OCI-LY7 (cell line): ENCODE measurements at places on chromosomes 16 and 17.

DNA sequence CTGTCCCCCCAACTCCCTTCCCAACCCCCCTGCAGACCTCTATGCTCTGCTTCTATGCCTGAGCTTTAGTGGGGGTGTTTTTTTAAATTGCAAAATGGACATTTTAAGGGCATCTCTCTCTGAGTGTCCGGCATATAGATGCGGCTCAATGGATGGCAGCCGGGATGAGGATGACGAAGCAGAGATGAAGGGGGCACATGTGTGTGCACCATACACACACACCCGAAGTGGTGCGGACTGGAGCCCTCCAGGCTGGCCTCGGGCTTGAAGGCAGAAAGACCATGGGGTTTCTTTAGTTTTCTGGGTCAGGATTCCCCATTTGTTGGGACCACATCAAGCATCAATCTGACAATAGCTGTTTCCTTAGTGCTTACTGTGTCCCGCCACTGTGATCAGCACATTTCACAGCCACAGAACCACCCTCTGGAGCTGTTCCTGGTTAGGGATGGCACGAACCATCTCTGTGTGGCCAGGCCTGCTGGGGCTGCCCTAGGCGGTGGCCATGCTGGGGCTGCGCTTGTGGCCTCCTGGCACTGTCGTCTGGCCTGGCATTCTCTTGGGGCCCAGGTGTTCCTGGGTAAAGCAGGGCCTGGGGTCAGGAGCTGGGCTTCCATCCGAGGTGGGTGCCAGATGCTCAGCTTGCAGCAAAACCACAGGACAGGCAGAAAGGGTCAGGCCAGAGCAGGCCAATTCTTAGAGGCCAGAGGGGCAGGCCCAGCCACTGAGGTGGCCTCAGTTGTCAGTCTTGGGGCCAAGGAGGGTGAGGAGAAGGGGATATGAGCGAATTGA lies 49.9 kb downstream of the NT5M start:
- no peak for DNase-seq

GRCh38 chr16:67423611-67424260 lies 7.2 kb upstream of the HSD11B2 start:
- DNase-seq: no peak

GRCh38 chr16:16031401-16031800 lies 82.0 kb downstream of the ABCC1 start:
- no peak for DNase-seq

- no peak for DNase-seq
Measured at GRCh38 chr17:8719291-8720246, 25.1 kb downstream of the CCDC42 start.

DNA sequence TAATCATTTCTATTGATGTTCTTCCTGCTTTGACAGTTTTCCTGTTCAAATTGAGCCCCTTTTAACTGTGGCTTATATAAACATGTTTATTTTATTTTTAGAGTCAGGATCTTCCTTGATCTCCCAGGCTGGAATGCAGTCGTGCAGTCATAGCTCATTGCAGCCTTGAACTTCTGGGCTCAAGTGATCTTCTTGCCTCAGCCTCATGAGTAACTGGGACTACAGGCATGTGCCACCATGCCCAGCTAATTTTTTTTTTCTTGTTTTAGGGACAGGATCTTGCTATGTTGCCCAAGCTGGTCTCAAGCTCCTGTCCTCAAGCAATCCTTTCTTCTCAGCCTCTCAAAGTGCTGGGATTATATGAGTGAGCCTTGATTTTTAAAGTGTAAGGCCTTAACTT lies 14.7 kb downstream of the PHKB start:
- DNase-seq: no peak

GRCh38 chr16:88844419-88845036 lies 12.2 kb downstream of the GALNS start:
- DNase-seq: no peak

DNA sequence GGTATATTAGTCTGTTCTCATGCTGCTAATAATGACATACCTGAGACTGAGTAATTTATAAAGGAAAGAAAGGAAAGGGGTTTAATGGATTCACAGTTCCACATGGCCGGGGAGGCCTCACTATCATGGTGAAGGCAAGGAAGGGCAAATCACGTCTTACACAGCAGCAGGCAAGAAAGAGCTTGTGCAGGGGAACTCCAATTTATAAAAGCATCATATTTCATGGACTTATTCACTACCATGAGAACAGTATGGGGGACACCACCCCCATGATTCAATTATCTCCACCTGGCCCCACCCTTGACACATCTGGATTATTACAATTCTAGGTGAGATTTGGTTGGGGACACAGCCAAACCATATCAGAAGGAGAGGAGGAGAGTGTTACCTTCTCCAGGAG lies 17.7 kb upstream of the XYLT1 start:
- no peak for DNase-seq
